GM19239 (cell line): ENCODE measurements at places on chromosomes 11 and 22.

DNA sequence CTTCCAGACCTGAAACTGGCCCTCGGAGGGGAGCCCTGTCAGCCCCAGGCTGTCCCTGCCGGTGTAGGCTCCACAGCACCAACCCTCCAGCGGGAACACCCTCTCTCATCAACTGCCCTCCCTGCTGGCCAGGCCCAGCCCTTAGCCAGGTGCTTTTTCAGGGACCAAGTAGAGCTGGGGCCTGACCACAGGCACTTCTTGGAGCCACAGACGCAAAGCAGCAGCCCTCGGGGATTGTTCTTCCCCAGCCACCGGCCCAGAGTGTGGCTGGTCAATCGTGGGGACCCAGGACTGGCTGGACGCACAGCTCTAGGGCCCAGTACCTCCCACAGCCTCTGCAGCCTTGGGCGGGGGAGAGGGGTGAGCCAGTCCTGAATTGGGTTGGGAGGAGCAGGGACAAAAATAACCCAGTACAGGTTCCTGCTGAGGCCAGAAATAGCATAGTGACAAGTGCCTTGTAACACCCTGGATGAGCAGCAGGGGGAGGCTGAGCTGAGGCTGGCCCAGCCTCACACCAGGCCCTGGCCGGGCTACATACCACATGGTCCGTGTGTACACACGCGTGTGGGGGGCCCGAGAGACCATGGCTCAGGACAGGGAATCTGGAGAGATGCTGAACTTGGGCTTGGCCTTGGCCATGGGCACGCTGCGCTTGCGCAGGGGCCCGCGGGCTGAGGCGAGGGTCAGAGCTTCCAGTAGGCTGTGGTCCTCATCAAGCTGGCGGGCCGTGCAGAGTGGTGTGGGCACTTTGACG, 2.0 kb downstream of the KCNJ11 start:
- no peak for DNase-seq

DNA sequence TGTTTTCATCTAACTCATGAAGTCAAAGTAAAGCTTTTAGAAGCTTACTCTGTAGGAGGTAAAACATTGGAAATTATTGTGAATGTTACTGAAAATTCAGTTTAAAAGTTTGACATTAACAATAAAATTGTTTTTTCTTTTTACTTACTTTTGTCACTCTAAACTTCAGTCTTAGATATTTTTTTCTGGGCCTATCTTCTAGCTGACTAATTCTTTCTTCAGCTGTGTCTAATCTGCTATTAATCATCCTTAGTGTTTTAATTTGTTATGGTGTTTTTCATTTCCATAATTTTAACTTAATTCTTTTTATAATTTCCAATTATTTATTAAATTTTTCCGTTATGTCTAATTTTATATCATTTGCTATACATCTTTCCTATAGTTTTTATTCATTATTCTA, 35.0 kb downstream of the IL10RA start:
- no peak for DNase-seq

GRCh38 chr11:2585566-2586086, 114.2 kb downstream of the KCNQ1OT1 start:
- DNase-seq = no peak

DNA sequence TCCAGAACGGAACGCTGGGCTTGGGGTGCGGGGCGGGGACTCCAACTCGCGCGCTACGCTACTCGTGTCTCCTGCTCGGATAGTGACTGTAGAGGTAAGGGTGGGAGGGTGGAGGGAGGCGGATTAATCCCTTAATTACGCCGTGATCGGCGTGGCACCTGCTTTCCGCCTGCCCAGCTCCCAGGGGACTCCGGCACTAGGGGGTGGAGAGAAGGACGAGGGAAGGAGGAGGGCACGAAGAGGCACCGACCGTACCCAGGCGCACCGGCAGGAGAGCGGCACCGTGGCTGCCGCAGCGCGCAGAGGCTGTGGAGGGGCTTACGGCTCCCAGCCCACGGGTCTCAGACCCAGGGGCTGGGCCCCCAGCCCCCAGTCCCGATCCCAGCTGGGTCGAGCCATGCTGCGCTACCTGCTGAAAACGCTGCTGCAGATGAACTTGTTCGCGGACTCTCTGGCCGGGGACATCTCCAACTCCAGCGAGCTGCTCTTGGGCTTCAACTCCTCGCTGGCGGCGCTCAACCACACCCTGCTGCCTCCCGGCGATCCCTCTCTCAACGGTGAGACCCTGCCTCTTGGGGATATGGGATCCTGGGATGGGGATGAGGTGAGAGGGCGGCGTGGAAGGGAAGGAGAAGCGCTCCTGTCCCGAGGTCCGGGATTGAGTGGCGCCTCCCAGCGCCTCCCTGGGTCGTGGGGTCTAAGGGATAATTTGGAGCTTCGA, at the start of gene ROBO3:
Gene ROBO3, plus strand, starts transcription at position 252 of the 721 bp plus-strand sequence. Its CDS starts 146 bp downstream, at position 398.
- DNase-seq = no peak

DNA sequence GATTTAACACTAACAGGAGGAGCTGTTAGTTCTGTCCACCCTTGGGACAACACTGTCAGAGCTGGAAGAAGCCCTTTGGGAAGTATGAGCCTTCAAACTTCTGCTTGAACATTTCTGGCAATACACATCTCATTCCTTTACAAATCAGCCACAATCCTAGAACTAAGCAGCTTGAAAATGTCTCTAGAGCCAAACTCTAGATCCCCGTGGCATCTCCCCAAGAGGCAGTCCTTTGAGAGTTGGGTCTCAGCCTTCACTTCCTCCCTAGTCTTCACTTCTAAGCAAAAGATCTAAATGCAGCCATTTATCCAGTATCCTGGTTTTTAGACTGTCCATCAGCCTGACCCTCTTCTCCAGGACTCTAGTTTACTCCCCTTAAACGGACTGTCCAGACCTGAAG, 26.9 kb downstream of the ARFGAP2 start:
- no peak for DNase-seq

DNA sequence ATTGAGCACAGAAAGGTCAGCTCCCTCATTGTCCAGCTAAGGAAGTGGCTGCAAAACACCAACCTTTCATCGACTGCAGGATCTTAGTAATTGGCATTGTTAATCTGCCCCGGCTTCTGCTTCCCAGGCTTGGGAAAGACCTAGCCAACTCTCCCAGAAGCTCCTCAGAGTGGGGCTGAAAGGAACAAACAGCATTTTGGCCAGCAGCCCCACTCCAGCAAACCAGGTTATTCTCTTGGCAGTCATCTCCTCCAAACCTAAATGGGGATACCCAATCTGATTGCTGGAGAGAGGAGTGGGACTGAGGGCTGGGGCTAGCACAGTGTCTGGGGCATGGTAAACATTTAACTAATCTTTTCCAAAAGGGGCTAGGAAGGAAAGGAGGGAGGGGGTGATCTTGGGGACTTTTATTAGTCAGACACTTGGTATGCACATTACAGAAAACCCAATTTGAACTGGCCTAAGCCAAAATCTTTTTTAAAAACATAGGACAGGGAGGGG, 294.4 kb downstream of the MN1 start:
- DNase-seq = no peak

DNA sequence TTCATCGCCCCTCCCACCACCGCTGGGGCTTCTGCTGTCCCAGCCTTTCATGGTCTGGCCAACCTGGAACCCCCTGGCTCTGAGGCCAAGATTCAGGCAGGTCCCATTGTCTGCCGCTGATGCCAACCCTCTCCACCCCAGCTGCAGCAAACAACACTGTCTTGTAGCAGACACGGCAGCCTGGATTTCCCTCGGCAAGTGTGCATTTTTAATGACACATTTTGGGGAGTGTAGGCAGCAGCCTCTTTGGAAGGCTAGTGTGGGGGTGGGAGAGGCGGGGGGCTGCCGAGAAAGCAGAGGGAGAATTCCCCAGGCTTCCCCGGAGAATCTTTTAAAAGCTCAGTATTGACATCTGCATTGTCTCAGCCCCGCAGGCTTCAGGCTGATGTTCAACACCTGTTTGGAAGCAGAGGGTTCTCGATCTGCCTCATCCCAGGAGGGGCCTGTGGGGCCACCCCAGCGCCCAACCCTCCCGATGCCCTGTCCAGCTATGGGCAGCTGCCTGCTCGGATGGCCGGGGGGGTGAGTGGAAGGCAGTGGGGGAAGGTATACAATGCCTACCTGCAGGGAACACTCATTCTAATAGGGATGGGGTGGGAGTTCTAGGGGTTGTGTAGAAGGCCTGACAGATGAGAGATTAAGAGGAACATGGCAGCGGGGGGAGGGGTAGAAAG, 41.5 kb downstream of the NECTIN1 start:
- no peak for DNase-seq

- DNase-seq = no peak
Observed at GRCh38 chr11:15724601-15725000, 609.9 kb downstream of the INSC start.

DNA sequence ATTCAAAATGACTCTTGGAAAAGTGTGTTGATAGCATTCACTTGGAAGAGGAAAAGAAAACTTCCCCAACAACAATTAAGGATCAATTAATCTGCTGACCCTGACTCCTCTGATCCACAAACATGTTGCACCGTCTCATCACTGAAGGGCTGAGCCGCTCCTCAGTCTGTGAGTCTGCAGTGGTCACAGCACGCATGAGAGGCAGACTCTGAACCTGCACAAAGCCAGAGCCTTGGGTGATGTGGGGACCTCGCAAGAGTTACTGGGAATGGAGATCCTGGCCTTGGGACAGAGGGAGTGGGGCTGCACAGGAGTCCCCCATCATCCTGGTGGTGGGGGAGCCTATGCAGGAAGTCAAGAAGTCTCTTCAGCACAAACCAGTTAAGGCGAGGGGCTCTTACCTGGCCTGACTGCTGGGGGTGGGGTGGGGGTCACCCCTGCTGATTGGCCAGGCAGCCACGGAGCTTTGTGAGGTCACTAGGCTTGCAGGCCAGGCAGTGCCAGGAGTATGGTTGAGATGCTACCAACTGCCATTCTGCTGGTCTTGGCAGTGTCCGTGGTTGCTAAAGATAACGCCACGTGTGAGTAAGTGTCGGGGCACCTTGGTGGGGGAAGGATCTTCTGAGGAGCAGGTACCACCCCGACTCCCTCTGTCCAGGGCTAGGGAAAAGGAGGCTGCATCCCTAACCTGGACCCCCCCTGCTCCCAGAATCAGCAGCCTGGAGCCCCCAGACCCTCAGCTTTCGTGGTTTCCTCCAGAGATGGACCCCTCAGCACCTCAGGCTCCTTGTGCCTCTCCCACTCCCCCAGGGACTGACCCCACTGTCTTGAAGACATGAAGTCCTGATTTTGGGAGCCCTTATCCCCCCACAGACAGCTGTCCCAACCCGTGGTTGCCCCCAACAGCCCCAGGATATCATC, at the start of gene ACR:
Gene ACR, plus strand, starts transcription at position 477 of the 921 bp plus-strand sequence. Its CDS starts 32 bp downstream, at position 509.
- no peak for DNase-seq

GRCh38 chr11:96237766-96238266, 105.2 kb downstream of the MAML2 start:
- no peak for DNase-seq

GRCh38 chr11:88619656-88620385, 282.3 kb upstream of the CTSC start:
- no peak for DNase-seq

DNA sequence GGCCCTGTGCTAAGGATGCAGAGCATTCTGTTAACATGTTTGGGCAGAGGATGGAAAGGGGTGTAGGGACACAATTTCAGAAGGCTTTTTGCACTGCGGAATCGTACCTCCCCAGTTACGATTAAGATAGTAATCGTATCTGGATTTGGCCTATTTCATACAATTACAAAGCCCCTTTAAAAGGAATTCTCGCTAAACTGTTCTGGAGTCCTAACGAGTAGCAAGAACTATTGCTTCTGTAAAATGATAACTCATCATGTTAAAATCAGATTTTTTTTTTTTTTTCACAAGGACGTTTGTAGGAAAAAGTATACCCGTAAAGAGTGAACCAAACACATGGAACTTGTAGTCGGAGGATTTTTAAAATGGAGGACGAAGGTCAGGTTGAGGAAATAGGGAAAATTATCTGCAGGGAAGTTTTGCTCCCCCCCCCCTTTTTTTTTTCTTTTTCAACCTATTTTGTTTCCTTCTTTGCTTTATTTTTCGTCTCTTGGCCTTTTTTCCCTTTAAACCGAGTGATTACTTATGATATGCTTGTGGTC, 934 bp downstream of the HSD17B12 start:
- DNase-seq = no peak

GRCh38 chr11:10674440-10674855, 19.1 kb downstream of the IRAG1 start:
- no peak for DNase-seq

DNA sequence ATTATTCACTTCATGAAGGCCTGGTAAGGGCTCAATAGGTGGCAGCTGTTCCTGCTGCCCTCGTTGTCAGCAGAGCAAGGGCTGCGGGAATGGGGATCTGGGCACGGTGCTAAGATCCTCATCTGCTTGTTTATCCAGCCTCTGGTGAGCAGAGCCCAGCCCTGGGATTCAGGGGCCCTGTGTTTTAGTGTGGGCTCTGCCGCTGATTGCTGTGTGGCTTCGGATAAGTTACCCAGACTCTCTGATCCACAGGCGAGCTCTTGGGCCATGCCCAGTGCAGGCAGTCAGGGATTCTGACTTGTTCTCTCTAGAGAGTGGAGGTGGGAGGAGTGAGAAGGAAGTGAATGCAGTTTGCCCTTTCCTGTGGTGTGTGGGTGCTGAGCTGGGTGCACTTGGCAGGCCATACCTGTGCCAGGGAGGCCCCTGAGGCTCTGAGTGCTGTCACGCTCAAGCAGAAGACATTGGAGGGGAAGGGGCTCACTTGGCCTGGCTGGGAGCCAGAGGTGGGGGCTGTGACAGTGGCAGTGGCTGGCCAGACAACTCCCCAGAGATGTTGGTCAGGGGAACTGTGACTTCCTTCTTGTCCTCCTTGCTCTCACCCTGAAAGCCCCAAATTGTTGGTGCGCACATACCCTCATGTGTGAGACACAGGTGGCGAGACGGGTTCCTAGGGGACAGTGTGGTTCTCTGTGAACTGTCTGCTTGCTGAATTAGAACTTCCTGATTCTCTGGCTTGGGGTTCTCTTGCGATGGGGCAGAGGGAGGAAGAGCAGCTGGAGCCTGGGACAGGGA, 43.7 kb downstream of the CD82 start:
- peak; percentile 46 for DNase-seq

- DNase-seq = no peak
Observed at GRCh38 chr22:29690476-29690875, 29.3 kb upstream of the CABP7 start.

GRCh38 chr11:65205602-65205967, 23.9 kb downstream of the CAPN1 start:
- DNase-seq = no peak

DNA sequence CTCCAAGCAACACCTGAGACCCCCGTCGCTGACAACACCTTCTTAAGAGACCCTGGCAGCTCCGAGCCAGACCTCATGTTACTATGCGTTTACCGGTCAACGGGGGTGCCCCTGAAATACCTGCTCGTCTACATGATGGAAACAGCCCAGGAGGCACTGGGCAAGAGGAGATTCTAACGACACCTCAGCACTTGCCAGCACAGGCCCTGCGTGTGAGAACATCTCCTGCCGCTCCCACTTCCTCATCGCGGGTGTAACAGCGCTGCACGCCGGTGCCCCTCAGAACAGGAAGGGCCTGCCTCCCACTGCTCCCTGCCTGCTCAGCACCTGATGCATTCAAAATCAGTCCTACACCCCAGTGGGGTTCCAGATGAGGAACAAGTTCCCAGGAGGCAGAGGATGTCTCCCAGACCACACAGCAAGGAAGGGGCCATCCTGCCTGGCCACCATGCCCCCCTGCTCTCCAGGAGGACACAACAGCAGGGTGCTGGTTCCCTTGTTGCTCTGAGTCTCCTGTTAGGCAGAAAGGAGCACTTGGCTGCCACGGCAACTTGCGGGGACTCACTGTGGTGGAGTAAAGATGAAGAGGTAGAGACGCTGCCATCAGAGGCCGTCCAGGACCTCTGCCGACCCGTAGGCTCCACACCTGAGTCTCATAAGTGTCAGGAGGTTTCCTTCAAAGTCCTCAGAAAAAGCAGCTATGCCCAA, 2.1 kb downstream of the TOLLIP start:
- DNase-seq = no peak

GRCh38 chr11:61771985-61772455, 19.6 kb downstream of the MYRF start:
- no peak for DNase-seq
